Hematopoietic multipotent progenitor cell treated with erythropoietin and hydrocortisone succinate and interleukin-3 and kit ligand, for 4 days (in vitro differentiated cells): ENCODE measurements at places on chromosomes 12 and 14.
A peak's percentile ranks its signal among the peaks of the same experiment; 100 is the strongest.

DNA sequence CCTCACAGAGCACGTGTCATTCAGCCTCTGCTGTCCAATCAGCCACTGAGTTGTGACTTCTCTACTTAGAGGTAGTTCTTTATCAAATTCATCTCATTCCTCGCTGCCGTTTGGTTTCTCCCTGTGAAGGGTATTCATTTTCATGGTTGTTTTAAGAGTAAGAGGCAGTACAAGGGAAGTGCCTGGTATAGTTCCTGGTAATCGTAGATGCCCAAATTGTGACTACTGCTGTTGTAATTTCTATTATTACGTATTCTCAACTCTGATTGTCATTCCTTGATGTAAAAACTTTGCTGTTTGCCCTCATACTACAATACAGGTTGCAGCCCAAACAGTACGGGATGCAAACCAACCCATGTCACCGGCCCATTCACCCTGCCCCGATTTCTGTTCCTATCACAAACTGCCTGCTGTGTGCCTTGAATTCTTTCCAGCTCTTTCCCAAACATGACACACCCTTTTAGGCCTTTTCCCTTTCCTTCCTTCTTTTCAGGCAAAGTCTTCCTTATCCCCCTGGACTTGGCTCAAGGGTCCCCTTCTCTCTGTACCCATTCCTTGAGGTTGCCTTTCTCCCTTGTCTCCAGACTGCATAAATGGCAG, 93.0 kb downstream of the SLC25A47 start:
- DNase-seq = no peak

DNA sequence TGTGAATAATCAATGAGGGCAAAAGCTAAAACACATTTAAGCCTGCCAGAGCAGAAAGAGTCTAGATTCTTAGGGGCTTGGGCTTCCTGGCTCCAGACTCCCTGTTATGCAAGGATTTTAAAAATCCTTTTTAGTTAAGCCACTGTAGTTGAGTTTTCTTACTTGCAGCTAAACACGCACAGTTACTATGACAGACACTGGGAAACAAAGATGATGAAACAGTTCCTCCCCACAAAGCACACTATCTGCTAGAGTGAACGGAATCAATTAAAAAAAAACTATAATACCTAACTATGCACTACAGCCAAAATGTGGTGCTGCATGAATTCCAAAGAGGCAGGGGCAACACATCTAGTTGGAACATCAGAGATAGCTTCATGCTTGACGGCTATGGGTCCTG, 28.2 kb downstream of the RPS6KA5 start:
- peak; percentile 47 for DNase-seq

DNA sequence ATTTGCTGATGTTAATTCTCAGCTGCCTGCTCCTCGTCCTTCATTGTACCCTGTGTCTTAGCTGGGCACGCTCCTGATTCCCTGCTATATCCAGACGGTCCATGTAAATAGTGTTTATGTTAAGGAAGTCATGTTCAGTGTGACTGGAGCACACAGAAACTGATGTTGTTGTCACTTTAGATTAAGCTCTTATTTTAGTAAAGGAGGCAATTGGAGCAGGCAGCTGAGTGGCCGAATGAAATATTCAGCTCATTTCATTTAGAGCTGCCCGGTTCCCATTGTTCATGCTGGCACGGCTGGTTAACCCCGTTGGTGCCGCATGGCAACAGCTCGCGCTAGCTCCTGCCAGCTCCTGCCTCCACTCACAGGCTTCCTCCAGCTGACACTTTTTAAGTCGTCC, 446.8 kb upstream of the SOX5 start:
- DNase-seq = no peak

DNA sequence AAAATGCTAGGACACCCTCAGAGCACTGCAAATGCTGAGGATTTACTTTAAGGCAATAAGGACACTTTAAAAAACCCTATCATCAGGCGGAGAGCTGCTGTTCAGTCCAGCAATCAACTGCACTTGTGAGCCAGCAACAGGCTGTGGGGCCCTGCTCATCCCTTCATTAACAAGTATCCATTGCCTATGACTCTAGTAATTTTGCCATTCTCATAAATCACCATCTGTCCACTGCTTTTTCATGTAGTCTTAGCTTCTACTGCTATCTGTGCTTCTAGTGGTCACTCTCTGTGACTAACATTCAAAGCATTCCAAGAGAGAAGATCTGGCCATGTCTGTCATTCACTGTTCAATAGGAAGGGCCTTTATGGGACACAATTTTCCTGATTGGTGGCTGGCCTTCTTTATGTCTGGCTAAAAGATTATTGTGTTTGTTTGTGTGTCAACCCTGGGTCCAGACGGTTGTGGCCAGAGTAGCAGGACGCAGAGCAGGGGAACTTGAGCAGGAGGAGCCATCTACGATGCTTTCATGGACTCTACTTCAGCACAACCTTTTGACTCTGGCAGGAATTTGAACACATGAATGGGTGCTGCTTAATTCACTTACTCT, 3.6 kb upstream of the KRAS start:
- DNase-seq = no peak

GRCh38 chr12:122336015-122336946, 70.0 kb upstream of the VPS33A start:
- DNase-seq = peak; percentile 78
